Stimulated activated CD4-positive, alpha-beta T cell treated with anti-CD3 and anti-CD28 coated beads, Interleukin-4, amount 100 ng/mL, for 4 hours (primary cell): ENCODE measurements at places on chromosomes 13 and 19.

GRCh38 chr13:34879851-34880250, 62.2 kb upstream of the NBEA start:
- no peak for DNase-seq

GRCh38 chr19:51777570-51778462, 16.8 kb downstream of the FPR2 start:
- DNase-seq, result peak; percentile 17

DNA sequence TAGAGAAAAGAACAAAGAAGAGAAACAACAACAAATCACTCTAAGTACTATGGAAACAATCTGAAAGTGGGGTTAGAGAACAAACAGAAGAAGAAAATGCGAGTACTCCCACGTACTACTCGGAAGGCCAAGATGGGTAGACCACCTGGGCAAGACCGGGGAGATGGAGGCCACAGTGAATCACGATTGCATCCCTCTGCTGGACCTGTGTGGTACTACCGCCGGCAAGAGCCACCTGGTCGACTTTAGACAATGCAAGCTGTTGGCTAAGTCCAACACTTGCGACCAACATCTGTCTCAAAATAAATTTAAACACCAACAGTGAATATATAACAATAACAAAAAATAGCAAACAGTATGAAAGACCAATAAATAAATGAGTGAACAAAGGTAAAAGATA, 45.5 kb upstream of the ZNF91 start:
- no peak for DNase-seq

- no peak for DNase-seq
These were observed 40.8 kb upstream of the TPP2 start for GRCh38 chr13:102555914-102556553.

GRCh38 chr13:28457521-28457920, 37.4 kb downstream of the FLT1 start:
- no peak for DNase-seq

- no peak for DNase-seq
These were observed 35.3 kb upstream of the MYO16 start for GRCh38 chr13:108594153-108594552.

GRCh38 chr13:40102854-40103253, 447.4 kb downstream of the COG6 start:
- DNase-seq, result peak; percentile 82

DNA sequence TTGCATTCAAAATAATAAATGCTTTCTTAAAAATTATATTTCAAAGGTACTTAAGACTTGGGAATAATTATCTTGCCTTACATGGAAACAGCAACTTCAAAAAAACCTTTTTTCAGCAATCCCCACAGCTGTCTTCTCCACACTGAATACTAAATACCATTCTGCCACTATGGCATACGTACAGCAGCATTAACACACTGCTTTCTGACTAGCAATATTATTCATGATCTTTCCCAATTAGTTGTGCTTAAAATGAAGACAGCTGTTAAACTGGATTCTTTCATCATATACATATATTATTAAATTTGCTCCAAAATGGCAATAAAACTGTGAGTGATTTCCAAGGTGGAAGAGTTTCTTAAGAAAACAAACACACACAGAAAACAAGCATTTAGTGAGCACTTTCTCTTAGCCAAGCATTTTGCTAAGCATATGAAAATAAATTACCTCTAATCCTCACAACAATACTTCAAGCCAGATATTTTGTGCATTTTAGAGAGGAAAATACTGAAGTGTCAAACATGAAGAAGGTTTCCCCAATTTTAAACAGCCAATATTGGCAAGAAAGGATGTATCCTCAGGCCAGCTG, 609.5 kb downstream of the SLITRK1 start:
- DNase-seq, result no peak

- DNase-seq, result no peak
These were observed 330.1 kb downstream of the TDRD3 start for GRCh38 chr13:60727140-60727539.

DNA sequence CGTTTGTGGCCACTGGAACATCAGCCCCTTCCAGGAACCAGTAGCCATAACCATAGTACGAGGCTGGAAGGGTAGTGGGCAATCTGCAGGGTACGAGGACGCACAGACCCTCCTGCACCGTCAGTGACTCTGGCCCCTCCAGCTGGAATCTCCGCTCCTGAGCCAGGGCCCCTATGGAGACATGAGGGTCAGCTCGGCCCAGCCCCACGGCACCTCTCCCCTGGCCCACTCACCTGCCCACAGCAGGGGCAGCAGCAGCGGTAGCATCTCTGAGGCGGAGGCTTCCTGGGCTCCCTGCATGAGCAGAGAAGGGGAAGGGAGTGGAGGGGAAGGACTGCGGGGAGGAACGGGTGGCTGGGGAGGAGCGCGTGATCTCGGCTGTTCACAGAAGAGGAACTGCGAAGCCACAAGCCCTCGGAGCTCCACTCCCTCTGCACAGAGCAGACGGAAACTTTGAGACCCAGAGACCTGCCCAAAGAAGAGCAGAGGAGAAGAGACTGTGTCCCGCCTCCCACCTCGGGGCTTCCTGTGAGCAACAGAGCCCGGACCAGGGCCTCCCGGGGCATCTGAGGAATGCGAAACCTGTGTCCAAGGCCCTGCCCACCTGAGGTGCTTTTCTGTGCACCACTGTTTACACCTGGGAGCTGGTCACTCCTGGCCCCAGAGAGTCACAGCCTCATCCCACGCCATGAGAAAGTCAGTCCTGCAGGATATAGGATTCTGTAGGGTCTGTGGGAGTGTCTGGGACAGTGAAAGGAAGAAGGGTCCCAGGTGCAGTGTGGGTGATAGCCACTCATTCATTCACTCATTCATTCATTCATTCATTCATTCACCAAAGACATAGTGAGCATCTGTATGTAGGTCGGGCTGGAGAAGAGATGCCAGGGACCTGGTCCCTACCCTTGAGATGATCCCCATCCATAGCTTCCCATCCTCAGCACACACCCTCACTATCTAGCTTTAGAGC, at the start of gene SIGLEC6:
SIGLEC6 (minus strand) TSS at position 322 of the 967 bp plus-strand sequence; CDS start at position 300, 22 bp downstream.
- peak; percentile 3 for DNase-seq

GRCh38 chr13:57877601-57878000, 246.1 kb downstream of the PCDH17 start:
- DNase-seq, result no peak

- no peak for DNase-seq
These were observed 2.0 kb downstream of the KCTD15 start for GRCh38 chr19:33798681-33799111.

GRCh38 chr13:28402057-28402381, 92.9 kb downstream of the FLT1 start:
- no peak for DNase-seq

- peak; percentile 66 for DNase-seq
These were observed 4.3 kb downstream of the MYO9B start for GRCh38 chr19:17079710-17080439.

GRCh38 chr19:50344661-50345318, 15.6 kb upstream of the KCNC3 start:
- no peak for DNase-seq

- DNase-seq, result no peak
These were observed 157.0 kb upstream of the FNDC3A start for GRCh38 chr13:48818495-48819356.

DNA sequence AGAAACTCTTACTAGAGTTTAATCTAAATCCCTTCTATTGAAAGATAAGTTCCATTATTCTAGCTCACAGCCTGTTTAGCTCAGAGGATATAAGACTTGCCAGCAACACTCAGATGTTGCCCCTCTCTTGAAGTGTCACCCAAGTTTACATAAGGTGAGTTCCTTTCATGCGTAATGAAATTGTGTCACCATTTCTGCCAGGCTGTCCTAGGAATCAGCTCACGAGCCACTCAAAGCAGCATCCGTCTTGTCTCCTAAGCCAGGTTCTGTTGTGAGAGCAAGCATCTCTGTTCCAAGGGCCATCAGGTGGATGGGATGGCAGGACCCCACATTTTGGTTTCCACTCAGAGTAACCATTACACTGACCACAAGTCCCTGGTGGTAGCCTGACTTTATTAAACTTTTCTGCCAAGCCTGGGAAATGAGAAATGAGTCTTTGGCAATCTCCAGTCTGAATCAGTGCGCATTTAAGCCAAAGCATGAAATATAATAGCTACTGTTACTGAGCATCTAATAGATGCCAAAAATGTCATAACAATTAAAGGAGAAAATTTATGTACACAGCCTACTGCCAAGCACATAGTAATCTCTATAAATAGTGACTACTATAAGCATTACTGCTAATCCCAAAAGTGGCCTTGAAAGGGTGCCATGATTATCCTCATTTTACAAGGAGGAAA, 179.6 kb upstream of the MIR17HG start:
- DNase-seq, result no peak

- peak; percentile 62 for DNase-seq
These were observed at the start of gene NRTN for GRCh38 chr19:5804516-5805461. Gene NRTN (plus strand): TSS chr19:5805067. CDS start chr19:5824166, 19,099 bp downstream.

GRCh38 chr19:246551-246950, 44.7 kb downstream of the PLPP2 start:
- DNase-seq, result no peak

DNA sequence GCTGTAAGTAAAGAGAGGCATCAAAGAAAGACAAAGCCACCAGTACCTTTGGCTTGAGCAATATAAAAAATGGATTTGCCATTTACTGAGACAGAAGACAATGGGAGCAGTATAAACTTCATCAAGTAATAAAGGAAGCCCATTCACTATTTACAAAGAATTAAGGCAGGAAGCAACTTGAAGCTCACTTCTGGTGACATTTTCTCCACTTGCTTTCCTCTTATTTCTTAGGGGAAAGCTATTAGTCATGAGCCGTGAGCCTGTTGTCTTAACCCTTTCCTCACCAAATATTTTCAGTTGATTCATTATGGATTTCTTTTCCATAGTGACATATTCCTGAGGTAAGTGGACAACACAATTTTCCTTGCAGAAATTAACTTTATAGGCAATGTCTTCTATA, 156.8 kb downstream of the DNAJC3 start:
- DNase-seq, result no peak

GRCh38 chr13:110680852-110681251, 25.1 kb downstream of the CARS2 start:
- no peak for DNase-seq

GRCh38 chr13:99125326-99125915, 75.2 kb upstream of the UBAC2 start:
- no peak for DNase-seq

- DNase-seq, result no peak
These were observed 47.4 kb downstream of the FLT3 start for GRCh38 chr13:28052945-28053344.

DNA sequence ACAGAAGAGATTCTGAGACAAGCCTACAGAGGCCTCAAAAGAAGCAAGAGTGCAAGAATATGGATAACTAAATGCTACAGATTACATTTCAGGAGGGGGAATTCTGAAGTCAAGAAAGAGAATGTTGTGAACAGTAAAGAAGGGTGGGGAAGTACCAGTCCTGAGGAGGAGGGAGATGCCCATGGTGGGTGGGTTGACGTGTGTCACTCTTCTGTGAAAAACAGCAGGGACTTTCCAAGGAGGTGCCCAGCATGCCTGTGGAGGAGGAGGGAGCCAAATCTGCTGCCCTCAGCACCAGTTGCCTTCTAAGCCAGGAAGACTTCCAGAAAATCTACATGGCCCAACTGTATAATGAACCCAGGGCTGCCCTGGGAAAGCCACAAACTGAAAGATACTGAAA, 87.7 kb downstream of the SGCG start:
- peak; percentile 14 for DNase-seq

DNA sequence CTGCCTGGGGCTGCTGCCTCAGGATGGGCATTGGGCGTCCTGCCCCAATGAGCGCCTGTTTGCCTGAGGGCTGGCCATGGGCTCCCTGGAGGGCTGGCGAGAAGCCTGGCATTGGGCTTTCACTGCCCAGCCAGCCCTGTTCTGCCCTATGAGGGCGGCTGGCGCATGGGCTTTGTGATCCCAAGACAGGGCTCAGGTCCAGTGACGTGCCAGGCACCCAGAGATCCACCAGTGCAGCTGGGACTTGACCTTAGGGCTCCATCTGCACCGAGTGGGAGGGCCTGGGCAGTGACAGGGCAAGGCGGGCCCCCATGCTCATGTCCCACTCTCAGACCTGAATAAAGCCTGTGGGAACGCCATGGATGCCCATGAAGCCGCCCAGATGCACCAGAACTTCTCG, 34.3 kb downstream of the MAU2 start:
- no peak for DNase-seq

DNA sequence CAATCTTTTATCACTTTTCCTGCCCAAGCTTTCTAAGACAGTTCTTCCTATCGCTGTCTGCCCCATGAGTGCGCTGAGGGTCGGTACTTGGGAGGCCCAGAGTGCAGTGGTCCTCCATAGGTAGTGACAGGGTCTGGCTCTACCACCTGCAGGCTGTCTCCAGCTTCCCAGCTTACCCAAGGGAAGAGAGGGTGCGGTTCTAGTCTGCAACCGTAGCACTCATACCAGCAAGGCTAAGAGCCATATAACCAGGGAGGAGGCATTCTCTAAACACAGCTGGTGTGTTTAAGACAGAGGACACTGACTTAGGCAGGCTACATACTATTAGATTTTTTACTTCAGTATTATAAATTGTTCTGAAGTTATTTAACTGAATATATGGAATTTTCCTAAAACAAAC, 8.2 kb downstream of the PROZ start:
- no peak for DNase-seq

DNA sequence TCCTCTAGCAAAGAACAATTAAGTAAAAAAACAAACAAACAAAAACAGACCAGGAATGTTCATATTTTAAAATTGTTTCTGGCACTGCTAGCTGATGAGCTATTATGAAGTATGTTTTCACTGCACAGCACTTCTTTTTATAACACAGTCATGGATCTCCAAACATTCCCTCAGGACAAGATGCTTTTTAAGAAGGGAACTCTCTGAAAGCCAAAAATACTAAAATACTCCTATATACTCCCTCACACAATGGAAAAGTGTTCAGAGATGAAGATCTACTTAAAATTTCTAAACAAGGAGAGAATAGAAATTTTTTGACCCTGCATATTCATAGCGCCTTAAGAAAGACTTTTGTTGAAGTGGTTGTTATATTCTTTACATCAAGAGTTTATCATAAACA, 926.8 kb downstream of the DIAPH3 start:
- DNase-seq, result no peak

- DNase-seq, result no peak
These were observed 4.6 kb downstream of the UBA2 start for GRCh38 chr19:34432797-34433196.

- no peak for DNase-seq
These were observed 16.4 kb upstream of the UPF3A start for GRCh38 chr13:114264886-114265611.

DNA sequence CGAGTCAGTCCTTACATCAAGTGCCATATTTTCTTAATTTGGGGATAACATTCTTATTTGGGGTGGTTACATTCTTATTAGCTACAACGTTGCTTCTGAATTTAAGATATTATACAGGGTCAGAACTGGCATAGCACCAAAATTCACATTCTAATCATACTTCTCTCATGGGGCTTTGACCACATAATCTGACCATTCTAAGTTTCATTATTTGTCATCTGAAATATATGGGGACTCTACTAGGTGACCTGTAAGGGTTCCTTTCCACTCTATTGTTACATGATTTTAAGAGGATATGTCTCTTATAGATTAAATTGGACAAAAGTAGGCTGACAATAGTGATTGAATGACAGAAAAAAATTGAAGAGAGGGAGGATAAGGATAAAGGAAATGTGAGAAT, 536.5 kb downstream of the KCTD12 start:
- DNase-seq, result no peak

GRCh38 chr13:59360108-59360507, 803.6 kb downstream of the DIAPH3 start:
- DNase-seq, result no peak
